GM04504 (cell line): ENCODE measurements at places on chromosomes 5 and 9.

- DNase-seq: no peak
Measured at GRCh38 chr5:997711-998110, 10.9 kb upstream of the NKD2 start.

DNA sequence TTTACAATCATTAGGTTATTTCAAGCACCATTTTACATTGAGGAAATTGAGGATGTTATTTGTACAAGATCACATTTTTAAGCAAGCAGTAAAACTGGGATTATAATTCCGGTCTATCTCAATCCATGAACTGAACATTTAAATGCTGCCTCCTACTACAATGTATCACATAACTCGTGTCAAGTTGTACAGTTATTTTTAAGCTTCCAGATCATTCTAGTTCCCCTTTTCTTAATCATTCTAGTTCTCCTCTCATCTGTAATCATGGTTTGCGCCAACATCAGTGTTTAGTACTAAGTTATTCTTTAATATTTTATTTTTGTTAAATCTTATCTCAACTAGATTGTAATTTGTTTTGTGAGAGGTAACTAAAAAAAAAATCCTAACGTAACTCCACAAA lies 2.4 kb upstream of the UHRF2 start:
- no peak for DNase-seq

DNA sequence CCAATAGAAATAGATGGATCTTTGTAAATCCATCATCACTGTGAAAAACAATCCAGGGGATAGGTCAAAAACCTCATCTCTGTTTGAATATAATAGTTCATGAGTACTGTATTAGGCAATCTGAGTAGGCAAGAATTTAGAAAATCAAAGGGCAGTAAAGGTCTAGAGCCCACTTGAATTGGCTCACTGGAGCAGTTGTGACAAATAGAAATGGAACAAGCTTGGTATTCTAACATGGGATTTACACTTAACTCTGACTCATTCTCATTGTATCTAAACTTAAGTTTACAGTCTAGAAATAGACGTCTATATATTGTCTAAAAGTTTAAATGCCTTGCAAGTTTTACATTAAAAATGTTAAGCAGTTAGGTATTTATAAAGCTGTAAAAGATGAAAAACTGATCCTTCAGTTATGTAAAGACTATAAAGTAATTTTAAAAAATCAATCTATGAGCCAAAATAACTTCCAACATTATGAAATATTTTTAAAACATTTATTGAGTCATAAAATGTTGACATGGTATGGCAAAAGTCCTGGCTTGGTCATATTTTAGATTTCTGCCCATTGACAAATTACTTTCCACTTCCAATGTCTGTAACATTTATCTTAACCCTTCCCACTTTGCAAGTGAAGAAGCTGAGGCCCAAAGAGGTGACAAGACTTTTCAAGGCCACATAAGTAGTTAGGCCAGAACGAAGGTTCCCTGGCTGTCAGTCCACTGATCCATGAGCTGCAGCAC lies 203.7 kb upstream of the NREP start:
- no peak for DNase-seq

DNA sequence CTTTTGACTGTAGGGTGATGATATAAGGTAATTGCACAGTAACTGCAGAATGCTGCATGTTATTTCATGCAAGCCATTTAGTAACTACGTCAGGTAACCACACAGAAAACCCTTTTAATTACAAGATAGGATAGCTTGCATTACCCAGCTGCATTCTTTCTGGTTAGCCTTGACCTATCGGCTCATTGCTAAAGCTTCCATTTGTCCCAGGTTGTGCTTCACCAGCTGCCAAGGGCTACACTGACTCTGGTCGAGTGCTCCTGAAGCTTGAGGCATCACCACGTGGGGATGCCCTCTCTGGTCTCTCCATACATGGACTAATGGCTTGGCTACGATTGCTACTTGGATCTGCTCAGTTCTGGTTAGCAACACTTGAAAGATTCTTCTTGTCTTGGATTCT lies 81.1 kb upstream of the SLC12A2 start:
- DNase-seq: no peak

GRCh38 chr9:2362150-2362549 lies 259.4 kb upstream of the VLDLR start:
- DNase-seq: no peak

GRCh38 chr5:151574444-151574996 lies 16.6 kb downstream of the FAT2 start:
- DNase-seq: no peak

DNA sequence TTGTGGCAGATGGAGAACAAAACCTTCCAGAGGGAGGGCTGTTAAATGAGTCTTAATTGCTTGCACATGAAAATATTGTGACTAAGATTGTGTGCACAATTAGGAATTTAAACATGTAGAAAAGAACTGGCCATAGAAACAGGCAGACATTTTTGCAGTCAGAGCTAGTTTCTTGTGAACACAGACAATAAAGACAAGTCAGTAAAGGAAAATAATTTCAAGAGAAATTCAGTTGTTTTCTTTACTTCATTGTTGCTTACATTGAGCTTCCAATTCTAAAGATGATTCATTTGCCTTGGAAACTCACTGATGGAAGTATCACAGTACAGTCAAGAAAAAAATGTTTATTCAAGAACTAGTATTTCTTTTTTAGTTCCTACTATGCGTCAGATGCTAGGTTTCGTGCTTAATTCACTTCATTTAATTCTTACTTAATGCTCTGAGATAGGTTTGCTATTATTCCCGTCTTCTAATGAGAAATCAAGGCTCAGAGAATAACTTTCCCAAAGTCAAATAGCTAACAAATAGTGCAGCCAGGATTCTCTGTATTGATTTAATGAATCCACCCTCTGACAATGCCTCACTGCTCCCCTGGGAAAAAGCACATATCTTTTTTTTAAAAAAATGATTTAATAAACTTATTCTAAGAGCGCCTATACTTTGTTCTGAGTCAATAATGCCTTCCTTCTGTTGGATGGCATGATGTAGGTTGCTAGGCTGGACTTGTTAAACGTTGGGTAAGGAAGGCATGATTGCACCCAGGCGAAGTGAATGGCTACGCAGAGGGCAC lies 581.4 kb downstream of the RAB3C start:
- DNase-seq: peak; percentile 24

GRCh38 chr9:124012368-124013301 lies 1.1 kb downstream of the LHX2 start:
- no peak for DNase-seq

DNA sequence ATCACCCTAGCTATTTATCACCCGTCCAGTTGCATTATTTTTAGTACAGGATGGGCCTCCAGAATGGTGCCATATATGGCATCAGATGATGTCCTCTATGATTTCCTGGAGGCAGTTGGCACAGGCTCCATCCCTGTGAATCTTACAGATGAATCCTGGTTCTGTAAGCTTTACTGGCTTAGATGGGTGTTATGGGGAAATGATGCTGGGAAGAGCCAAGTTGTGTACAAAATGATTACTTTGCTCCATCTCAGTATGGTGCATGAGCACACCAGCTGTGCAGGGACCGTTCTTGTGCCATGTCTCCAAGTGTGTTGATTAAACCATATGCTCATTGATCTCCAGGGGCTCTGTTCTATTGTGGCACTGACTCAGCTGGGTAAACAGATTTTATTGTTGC lies 755.7 kb downstream of the TLR4 start:
- DNase-seq: no peak

- DNase-seq: no peak
Measured at GRCh38 chr9:98230789-98231188, 24.7 kb downstream of the TBC1D2 start.

DNA sequence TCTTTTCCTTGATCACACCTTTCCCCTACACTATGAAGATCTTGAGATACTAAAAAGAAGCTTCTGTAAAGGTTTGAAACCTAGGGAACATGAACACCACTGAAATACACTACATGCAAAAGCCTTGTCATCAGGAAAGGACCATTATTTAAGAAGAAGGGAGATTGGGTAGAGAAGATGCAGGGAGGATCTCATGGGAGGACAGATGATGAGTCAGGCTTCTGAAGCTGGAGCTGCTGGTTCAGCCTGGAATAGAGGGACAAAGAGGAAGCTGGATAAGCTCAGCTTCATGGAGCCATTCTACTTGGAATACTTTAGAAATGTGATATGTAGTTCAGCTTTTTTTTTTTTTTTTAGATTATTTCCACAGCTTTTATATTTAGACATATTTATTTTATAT lies 169.8 kb downstream of the MAN2A1 start:
- no peak for DNase-seq

GRCh38 chr9:10232352-10232930 lies 380.4 kb downstream of the PTPRD start:
- no peak for DNase-seq

GRCh38 chr5:55154873-55155272 lies 5.1 kb upstream of the GPX8 start:
- DNase-seq: peak; percentile 18

DNA sequence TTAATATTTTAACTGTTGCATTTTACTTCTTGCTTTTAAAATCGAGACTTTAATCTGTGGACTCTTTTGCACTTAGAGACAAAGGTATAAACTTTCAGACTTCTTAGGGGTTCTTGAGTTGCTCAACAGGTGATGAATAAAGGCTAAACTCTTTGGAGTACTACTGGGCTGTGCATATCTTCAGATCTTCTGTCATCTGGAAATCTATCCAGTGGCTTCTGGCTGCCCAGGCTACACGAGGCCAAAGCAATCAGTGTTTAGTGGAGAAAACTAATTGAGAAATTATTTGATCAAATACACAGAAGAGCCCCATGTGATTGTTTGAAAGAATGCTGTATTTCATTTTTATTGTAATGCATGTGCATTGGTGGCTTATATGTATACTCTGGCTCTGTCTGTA lies 146.1 kb downstream of the PBX3 start:
- DNase-seq: no peak

- no peak for DNase-seq
Measured at GRCh38 chr9:89675058-89675742, 70.4 kb downstream of the GADD45G start.

DNA sequence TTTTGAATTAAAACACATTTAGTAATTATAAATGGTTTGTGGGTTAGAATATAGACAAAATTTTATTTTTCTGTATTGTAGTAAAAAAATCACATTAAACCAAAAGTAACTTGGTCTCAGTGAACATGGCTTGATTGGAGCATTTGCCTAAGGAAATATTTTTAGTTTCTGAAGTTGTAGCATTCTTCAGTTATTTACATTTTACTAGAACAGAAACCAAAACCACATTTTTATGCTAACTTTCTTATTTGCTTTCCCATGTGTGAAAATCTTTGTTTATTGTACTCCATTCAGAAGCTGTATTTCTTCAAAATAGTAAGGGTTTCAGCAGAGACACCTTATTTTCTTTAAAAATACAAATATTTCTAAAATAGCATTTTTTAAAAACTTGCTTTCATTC lies 129.9 kb downstream of the SGCD start:
- DNase-seq: no peak

GRCh38 chr9:134267305-134267880 lies 58.9 kb upstream of the RXRA start:
- DNase-seq: no peak
